ENCODE measurements at places on chromosomes 6 and 20.

DNA sequence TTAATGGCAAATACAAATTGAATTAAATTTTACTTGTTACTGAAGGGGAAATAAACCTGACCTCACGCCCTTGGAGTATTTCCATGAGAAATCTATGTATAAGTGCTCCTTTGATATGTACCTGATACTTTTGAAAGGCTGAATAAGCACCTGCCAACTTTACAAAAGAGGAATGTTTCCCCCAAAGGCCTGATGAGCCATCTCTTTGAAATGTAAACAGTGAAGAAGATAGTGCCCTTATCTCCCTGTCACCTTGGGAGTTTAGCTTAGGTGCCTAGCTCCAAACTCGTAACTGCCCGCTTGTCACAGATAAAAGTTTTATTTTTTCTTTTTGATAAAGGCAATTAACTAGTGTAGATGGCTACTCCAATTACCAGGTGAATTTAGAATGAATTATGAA is 1.1 kb upstream of the ZNF343 start:
- no peak for DNase-seq

GRCh38 chr20:15807271-15807670 is 766.0 kb downstream of the KIF16B start:
- DNase-seq: no peak

- no peak for DNase-seq
Measured at GRCh38 chr6:108432792-108433191, 127.9 kb upstream of the FOXO3 start.

- no peak for DNase-seq
Measured at GRCh38 chr6:132142308-132142707, 191.1 kb upstream of the CCN2 start.

DNA sequence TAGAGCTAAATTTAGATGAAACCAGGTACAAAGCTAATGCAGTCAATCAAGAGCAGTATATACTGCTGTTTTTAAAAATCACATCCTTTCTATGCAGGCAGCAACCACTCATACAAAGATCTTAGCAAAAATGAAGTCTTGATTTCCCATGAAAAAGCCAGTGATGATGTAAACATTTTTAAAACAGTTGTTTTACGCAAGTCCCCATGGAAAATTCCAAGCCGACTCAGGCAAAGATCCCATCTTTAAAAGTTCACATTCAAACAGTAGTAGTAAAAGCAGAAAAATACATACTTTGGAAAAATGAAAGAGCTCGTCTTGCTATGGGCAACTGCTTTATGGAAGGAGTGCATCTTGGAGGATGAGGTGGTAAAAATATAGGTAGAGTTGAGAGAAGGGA is 84.0 kb downstream of the RCAN2 start:
- DNase-seq: no peak

GRCh38 chr6:162921510-162922040 is 193.8 kb downstream of the PACRG start:
- DNase-seq: no peak

DNA sequence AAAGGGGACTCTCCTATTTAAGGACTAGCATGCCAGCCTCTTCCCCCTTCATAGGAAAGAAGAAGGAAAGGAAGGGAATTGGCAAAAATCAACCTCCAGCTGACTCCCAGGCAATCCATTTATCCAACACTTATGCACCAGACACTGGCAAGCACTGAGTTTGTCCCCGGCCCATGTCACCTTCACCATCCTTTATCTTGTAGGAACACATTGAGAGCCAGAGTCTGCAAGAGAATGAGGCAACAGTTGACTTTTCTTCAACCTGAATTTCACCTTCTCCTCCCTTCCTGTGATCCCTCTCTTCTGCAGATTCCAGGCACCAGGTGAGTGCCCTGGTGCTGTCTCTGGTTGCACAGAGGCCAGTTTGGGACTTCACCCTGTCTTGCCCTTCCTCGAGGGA is 264.3 kb upstream of the ECI2 start:
- DNase-seq: no peak

GRCh38 chr6:76634695-76635094 is 562.2 kb upstream of the IMPG1 start:
- DNase-seq: no peak

DNA sequence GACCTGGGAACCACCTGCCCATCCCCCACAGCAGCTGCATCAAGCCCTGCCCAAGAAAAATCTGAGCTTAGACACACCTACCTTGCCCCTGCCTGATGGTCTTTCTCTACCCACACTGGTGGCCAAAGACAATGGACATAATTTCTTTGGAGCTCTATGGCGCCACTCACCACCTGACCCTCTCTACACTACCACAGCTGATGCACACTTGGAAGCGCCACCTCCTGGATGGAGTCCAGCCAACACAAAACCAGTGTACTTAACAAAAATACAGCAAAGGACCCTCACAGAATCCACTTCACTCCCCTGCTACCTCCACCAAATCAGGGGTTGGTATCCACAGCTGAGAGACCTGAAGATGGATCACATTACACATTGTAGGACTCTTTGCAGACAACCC is 39.7 kb upstream of the CLVS2 start:
- DNase-seq: peak; percentile 15

DNA sequence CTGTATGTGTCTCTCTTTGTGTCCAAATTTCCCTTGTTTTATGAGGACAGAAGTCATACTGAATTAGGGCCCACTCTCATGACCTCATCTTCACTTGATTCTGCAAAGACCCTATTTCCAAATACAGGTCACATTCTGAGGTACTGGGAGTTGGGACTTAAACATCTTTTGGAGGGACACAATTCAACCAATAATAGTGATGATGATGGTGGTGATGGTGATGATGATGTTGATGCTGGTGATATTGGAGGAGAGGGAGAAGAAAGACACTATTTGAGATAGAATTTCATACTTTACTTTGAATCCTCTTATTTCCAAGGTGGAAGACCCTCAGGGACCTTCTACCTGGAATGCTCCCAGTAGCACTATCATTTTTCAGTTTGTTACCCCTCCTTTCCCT is 21.2 kb upstream of the KCNK5 start:
- no peak for DNase-seq

GRCh38 chr6:26270486-26270861 is 94.5 kb upstream of the BTN3A2 start:
- peak; percentile 82 for DNase-seq

DNA sequence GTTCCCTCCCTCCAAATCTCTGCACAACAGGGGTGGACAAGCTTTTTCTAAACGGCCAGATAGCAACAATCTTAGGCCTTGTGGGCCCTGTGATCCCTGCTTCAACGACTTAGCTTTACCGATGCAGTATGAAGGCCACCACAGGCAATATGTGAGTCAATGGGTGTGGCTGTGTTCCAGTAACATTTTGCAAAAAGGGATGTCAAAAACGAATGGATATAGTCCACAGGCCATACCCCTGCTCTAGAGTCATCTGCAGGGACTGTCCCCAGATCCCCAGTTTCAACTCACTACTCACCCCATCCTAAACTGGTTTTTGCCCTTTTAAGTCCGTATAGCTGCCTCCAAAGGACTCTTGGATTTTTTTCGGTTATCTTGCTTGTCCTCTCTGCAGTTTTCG is 34.4 kb downstream of the ECT2L start:
- DNase-seq: no peak

DNA sequence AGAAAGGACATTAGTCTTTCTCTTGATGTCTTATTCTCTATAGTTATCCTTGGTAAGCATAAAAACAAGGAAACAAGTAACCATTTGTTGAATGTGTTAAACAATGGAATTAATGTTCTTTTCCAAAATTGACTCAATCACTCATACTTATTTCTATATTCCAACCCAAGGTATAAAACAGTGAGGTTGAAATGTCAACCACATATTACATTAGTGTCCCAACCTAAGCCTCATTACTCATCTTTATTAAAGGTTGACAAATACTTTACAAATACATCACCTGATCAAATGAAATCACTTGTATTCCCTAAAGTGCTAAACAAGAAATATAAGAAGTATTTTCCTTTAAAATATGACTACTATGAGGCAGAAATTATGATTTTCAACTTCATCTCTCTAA is 100.5 kb downstream of the ASCC3 start:
- DNase-seq: no peak

DNA sequence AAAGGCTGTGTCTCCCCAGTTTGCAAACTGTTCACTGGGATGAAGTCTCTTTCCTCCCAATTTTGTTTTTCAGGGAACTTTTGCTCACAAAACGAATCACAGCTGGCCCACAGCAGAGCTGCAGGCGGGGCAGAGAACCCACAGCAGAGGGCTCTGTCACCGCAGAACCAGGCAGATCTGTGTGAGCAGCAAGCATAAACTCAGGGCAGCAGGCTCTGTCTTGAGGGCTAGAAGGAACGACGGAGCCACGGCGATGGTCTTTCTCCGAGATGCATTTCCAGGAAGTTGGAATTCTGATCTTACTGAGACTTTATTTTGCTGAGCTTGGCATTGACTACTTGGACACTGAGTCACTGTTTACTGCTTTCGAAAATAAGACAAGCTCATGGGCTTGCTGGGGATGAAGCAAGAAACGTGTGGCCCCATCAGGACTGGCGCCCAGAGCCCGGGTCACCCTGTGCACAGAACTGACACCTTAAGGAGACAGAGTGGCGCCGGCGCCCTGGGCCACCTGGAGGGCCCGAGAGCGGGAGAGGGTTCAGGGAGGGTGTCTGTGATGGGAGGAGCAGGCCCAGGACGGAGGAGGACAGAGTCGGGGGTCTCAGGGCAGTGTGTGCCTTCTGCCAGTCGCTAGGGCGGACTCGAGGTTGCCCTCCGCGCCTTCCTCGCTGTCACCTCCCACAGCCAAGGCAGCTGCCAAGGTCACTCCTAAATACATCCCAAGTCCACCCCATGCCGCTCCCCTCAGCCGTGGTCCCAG is 106.3 kb upstream of the NXT1 start:
- DNase-seq: no peak

DNA sequence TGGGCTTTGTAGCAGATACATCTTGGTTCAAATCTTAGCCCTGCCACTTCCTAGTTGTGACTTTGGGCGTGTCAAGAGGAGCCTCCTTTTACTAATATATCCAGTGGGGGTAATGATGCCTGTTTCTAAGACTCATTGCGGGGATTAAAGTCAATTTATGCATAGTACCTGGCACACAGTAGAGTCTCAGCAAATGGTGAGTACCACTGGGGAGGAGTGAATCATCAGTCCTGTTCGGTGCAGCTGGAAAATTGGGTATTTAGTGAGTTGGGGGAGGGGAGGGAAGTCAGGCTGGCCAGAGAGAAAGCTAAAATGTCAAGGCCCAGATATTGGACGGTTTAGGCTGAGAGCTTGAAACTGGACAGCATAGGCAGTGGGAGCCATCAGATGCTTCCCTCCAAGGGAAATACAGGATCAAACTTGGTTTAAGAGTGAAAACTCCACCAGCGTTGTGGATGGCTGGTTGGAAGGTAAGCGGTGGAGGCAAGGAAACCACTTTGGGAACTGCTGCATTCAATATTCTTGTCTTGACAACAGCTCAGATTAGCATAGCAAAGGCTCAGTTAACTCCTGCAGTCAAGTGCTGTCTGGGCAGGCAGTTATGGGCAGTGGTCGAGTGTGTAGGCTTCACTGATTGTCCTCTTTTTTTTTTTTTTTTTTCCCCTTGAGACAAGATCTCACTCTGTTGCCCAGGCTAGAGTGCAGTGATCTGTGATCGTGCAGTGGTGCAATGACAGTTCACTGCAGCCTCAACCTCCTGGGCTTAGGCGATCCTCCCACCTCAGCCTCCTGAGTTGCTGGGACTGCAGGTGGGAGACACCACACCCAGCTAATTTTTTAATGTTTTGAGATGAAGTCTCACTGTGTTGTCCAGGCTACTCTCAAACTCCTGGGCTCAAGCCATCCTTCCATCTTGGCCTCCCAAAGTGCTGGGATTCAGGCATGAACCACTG is 12.9 kb downstream of the PPP1R16B start:
- no peak for DNase-seq

- DNase-seq: peak; percentile 10
Measured at GRCh38 chr6:110421749-110422443, 6.5 kb upstream of the DDO start.

DNA sequence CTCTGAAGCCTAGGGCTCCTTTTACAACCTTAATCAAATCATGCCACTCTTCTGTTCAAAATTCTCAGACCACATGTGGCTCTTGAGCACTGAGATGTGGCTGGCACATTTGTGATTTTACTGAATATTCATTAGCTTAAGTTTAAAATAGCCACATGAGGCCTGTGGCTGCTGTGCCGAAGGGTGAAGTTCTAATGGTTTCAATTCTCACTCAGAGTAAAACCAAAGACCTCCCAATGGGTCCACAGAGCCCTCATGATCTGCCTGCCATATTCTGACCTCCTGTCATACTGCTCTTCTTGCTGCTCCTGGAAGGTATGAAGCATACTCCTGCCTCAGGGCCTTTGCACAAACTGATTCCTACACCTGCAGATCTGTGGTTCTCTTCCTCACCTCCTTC is 7.8 kb upstream of the CST3 start:
- DNase-seq: peak; percentile 49

DNA sequence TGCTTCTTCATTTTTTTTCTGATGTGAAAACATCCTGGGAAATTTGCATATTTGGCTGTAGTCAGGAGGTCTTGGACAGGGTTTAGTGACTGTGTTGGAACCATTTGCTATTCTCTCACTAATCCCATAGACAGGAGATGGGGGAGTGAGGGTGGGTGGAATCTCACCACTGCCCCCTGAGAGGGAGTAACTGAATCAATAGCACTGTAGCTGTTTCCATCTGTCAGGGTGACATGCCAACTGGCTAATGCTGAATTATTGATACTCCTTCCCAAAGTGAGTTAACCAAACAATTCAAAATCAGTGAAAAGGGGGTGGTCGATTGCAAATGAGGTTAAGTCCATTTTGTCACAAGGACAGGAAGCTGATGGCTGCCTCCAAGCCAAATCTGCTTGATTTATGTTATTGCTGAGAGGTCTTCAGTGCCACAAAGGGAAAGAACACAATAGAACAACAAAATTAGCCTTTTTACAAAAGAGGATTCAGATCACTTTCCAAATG is 55.1 kb upstream of the B3GAT2 start:
- no peak for DNase-seq

- DNase-seq: peak; percentile 9
Measured at GRCh38 chr20:52923123-52923937, 48.8 kb upstream of the TSHZ2 start.

DNA sequence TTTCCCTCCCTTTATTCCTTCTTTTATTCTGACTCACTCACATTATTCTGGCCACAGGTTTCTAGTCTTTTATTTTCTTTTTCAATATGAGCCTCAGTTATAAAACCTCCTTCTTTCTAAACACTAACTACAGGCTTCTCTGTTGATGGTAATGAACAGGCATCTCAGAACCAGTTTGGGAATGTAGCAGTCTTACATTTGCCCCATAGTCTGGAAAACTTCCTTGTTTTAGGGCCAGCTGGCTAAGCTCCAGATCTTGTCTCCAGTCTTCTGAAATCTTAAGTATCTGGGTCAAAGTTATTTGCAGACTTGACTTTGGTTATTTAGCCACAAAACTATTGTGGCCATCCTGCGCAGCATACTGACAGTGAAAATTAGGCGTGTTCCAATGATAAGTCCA is 97.0 kb upstream of the MAN1A1 start:
- no peak for DNase-seq

- no peak for DNase-seq
Measured at GRCh38 chr6:154797857-154798256, 64.6 kb downstream of the SCAF8 start.

GRCh38 chr6:11183761-11184362 is 48.6 kb downstream of the NEDD9 start:
- DNase-seq: no peak

- no peak for DNase-seq
Measured at GRCh38 chr6:15480525-15480924, 182.3 kb downstream of the DTNBP1 start.

Measured in GM12865 (cell line).